ENCODE measurements at places on chromosomes 3 and 15. TPM values are rescaled to one million over a fixed set of nuclear protein-coding genes. Genes with fewer than 3 reads are reported as not detected.

DNA sequence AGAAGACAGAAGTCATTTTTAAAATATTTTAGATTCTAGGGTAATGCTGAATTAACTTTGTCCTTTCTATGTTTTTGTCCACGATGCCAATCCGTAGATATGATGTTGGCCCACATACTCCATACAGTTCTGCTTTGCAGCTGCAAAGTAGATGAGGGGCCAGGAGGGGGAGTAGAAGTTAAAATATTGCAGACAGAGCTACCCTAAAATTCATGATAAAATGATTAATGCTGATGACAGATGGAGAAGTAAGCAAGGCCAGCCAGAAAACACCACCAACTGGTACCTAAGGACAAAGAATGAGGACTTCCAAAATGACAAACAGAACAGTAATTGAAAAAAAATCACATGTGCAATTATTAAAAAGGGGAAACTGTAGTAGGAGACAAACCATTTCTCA is 756.6 kb upstream of the ARPP21 start:
- no peak for DNase-seq

GP5 gene
- 0.13 TPM for total RNA-seq

DNA sequence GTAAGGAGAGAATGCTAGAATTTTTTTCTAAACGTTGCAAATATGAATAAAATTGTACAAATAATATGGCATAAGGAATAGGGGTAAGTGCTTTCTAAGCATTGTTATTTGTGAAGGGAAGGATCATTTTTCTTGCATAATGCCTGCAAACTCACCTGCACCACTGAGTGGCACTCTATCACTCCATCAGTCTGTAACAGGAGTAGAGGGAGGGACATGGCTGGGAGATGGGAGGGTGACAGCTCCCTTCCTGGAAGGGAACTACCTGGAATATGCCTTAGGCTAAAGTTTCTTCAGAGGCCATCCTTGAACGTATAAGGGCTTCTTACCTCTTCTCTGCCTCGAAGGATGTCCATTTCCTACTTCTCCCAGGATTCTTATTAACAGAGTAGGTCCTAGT is 3.0 kb downstream of the NAALADL2 start:
- no peak for DNase-seq

MEGF11 gene
- total RNA-seq, result 0.24 TPM

DNA sequence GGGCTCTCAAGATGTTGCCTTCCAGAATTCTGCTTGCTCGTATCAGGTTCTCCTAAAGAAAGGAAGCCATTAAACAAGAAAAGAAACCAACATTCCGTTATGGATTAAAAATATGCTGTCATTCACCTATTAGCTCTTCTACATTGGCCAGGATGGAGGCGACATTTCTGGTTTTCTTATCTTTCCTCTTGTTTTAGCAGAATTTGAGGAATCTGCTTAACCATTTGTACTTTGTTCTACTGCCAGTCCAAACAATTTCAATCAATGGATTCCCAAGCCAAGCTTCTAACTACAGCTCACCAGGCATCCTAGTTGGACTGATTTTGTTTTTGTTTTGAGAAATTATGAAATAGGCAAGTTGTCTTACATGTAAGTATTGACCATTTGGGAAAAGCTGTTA is 164.6 kb upstream of the TSC22D2 start:
- DNase-seq, result no peak

- DNase-seq, result no peak
These were observed 18.4 kb downstream of the LRCH3 start for GRCh38 chr3:197809356-197810020.

DNA sequence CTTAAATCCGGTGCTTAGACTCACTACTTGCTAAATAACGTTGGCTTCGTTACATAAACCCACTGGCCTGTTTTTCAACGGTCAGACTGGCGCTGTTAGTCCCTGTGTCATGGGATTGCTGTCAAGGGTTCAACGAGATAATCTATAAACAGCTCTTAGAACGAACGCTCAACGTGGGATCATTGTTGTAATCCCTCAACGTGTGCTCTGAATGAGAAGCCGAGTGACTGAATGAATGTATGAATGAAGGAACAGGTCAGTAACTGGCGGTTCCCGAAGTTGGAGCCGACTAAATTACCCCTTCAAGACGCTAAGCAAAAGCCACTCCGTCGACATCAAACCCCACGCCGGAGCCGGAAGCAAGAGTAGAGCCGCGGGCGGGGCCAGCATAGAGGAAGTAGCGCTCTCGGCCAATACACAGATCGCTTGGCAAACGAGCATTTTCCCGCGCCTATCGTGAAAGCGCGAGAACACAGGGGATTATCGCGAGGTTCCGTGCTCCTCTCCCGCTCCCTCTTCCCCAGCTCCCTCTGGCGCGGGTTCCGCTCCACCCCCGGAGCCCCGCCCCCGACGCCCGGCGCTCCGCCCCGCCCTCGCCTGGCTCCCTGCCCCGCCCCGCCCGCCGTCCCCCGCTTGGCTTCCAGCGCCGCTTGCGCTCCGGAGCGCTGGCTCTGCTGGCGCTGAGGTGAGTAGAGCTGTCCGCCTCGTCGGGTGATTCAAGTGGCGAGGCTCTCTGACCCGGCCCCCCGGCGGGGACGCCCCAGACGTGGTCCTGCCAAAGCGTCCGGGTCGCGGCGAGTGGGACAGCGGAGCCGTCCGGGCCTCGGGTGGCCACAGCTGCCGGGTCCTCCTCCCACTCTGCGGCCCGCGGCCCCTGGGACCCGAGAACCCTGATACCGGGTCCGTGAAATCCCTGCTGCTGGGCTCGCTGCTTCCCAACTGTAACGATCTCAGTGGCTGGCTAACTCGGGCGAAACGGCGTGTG is at the start of gene LRRC28:
Gene LRRC28 (plus strand): TSS at position 625 of the 985 bp plus-strand sequence. CDS start 4,477 bp downstream, outside the sequence.
- DNase-seq, result peak; percentile 99

DNA sequence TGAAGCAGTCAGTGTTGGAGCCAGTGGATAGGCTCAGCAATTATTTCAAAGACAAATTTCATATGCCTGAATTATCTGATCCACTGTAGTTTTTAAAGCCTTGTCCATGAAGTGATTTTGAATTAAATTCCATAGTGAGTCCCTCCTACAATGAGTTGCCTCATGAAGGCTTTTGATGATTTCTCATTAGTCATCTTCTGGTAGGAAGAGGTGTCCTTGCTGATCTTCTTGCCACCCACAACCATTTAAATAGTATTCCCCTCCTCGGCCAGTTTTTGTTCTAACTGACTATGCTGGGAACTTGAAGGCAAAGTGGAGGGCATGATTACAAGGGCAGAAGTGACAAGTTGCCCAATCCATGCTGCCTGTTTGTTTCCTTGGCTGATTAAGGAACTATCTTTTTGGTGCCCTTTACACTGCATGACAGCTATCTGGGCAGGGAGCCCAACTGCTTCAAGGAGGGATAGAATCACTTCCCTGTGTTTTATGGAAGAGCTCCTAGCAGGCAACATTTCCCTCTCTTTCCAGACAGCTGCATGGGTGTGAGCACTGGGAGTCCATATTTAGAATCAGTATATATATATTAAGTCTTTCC is 617.5 kb downstream of the ZPLD1 start:
- no peak for DNase-seq

SAXO2 gene
- 4.2 TPM for total RNA-seq

GRCh38 chr15:87667643-87668042 is 588.9 kb downstream of the NTRK3 start:
- no peak for DNase-seq

GRCh38 chr15:43939070-43939469 is 112.3 kb downstream of the WDR76 start:
- no peak for DNase-seq

DNA sequence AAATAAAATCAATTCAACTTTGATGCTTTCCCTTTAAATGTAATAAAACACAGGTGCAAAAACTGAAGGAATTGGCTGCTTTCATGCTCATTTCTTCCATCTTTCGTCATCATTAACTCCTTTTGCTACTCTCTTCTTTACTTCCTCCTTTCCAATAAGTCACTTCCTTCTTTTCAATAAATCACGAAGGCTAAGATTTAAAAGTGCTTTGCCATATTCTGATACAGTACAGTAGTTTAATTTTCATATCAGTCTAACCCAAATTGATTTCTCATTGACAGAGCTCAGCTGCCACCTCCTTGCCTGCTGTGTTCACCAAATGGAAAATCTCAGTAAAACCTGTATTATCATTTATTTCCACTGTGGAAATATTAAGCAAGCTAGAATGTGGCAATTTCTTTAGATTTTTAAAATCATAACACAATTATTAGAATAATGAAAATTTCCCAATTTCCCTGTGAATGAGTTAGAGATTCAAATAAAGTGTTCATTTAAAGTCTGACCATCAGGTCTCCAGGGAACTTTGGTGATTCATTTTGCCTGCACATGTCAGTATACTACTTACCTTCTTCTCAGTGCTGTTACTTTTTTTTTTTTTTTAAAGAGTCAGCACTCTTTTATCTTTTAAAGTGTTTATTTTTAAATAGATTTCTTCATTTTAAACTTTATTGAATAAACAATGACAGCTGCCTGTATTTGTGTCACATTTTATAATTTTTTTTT is 41.6 kb downstream of the NANOGP8 start:
- DNase-seq, result no peak

DNA sequence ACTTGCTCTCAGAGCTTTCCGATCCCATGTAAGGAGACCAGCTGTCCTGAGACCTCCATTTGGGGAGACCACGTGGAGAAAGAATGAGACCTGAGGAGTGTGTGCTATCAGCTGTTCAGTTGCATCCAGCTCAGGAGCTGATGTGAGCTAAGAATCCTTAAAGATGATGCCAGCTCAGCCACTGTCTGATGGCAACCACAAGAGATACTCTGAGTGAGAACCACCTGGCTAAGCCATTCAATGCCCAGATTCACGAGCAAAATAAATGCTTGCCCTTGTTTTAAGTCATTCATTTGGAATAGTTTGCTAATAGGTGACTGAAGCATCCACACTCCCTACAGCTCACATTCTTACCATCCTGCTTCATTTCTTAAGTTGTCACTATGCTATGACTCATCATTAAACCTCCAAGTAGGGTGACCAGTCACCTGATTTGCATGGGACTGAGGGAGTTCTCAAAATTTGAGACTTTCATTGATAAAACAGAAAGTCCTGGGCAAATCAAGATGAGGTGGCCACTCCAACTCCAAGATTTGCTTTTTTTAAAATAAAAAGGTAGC is 56.4 kb downstream of the SPTSSB start:
- no peak for DNase-seq

DNA sequence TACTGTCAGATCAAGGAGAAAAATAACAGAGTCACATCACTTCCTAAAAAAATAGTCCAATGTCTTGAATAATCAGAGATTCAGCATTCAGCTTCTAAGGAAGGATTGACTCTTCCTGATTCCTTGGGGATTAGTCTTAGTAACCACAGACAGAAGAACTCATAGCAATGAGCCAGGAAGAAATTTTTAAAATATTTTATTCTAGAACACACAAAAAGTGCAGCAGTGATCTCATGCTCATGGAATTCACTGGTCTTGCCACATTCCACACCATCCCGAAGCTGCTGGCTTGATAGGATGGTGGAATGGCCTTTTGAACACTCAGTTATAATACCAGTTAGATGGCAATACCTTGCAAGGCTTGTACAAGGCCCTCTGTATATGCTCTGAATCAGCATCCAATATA is 43.0 kb upstream of the ABI3BP start:
- DNase-seq, result no peak

DNA sequence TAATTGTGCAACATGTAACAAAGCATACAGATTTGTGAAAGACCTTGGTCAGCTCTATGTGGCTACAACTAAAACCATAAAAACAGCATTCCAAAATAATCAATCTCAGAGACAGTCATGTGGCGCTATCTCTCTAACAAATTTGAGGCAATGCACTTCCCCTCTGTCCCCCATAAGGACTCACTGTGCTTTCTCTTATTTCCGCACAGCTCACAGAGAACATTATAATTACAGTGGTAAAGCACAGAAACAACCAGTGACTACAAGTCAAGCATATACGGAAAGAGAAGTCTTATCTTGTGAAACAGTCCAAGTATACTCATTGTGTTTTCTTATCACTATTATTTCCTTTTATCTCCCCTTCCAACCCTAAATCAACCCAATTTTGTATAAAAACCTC is 64.3 kb downstream of the RYK start:
- no peak for DNase-seq

DNA sequence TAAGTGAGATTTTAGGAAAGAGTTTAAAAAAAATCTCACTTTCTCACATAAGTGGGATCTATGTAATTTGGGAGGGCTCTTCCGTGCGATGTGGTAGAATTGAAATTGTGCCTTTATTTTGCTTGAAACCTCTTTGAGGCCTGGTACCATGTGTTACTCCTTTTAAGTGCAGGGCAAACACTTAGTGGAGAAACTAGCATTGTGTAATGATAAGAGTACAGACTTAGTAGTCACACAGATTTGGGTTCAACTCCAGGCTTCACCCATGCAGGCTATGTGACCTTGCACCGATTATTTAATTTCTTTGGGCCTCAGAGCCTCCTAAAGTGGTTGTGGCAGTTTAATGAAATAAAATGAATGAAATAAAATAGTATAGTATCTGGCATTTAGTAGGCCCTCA is 2.4 kb downstream of the PSMA4 start:
- no peak for DNase-seq

DNA sequence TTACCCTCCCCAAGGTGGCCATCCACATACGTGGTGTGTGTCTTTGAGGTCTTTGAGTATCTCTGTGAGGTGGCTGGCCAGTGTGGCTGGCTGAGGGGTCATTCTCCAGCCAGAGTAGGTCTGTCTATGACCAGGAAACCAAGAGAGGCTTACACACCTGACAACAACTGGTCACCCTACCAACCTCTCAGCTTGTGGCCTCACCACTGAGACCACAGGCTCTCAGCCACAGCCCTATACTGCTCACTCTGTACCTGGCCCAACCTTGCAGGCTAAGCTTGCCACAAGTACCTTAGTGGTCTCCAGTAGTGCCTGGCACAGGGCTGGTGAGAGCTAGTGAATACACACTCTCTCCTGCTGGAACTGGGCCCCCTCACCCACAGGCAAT is 5.1 kb downstream of the HEMK1 start:
- DNase-seq, result no peak

CCR2 gene
- total RNA-seq, result 0.42 TPM

SEMA4B gene
- total RNA-seq, result 51.1 TPM

Measured in ovary (tissue), 10 donors.